ENCODE measurements at places on chromosomes 7 and 10.
A peak's percentile ranks its signal among the peaks of the same experiment; 100 is the strongest.

GRCh38 chr10:124651402-124651891, 92.7 kb downstream of the FAM53B start:
- no peaks in the 10 kb centered on the region for H3K27me3 ChIP-seq
- H3K4me1 ChIP-seq, result peaks cover 40% of the 10 kb centered on the region
- no peaks in the 10 kb centered on the region for H3K36me3 ChIP-seq
- no peak overlapping the region for H3K4me3 ChIP-seq
- no peak for DNase-seq
- H3K27ac ChIP-seq, result peak overlapping the region; percentile 27

DNA sequence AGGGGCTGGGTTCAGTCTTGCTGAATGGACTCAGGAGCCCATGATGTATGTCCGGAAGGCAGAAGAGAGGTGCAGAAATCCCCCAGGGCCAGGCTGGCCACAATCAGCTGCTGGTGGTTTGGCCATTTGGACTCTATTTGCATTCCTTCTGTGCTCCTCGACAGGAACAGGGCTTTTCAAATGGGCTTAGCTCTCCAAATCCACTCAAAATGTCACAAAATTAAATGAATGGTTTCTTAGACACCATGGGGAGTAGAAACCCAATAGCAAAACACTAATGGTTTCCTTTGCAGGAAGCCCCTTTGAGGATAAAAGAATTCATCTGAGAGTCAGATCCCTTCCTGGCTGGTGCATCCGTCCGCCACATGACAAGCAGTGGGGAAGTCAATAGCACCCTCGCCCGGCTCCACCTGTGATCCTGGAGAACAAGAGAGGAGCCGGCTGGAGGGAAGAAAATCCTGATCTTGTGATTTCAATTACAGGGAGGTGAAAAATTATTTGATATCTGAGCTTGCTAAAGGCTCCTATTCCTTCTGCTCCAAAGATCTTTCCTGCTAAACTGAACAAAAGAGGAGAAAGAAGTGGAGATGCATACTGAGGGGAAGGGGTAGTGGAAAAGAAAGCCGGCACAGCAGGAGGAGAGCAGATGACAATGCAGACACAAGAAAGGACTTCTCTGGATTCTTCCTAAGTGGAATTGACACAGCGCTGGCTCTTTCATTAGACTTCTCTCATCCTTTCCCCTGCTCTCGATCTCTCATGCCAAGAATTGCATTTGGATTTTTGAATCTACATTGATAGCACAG, 190.7 kb downstream of the C7orf25 start:
- H3K27ac ChIP-seq, result no peak overlapping the region
- H3K4me1 ChIP-seq, result no peaks in the 10 kb centered on the region
- no peaks in the 10 kb centered on the region for H3K27me3 ChIP-seq

GRCh38 chr10:102444851-102445250, 6.5 kb downstream of the C10orf95 start:
- H3K27me3 ChIP-seq, result no peaks in the 10 kb centered on the region
- no peaks in the 10 kb centered on the region for H3K36me3 ChIP-seq
- H3K4me1 ChIP-seq, result peaks cover 3% of the 10 kb centered on the region
- no peak for DNase-seq
- no peak overlapping the region for H3K27ac ChIP-seq

GRCh38 chr7:148385009-148385682, 205.4 kb upstream of the C7orf33 start:
- H3K4me1 ChIP-seq, result no peaks in the 10 kb centered on the region
- H3K27ac ChIP-seq, result no peak overlapping the region
- H3K4me3 ChIP-seq, result no peak overlapping the region
- no peak for DNase-seq
- H3K27me3 ChIP-seq, result no peaks in the 10 kb centered on the region

- H3K4me3 ChIP-seq, result no peak overlapping the region
- no peak for DNase-seq
- no peaks in the 10 kb centered on the region for H3K36me3 ChIP-seq
- H3K27ac ChIP-seq, result peak overlapping the region; percentile 95
- H3K4me1 ChIP-seq, result peaks cover 54% of the 10 kb centered on the region
These were observed 35.5 kb upstream of the KMT2E start for GRCh38 chr7:104978460-104978859.
